ENCODE measurements at places on chromosomes 5 and 9. TPM values are rescaled to one million over a fixed set of nuclear protein-coding genes. Genes with fewer than 3 reads are reported as not detected.

Gene FGF18
- total RNA-seq: 0.05 TPM

Gene C5orf46
- total RNA-seq: 16.0 TPM

Gene EGFL7
- total RNA-seq: 33.6 TPM

Gene CCDC192
- not detected for total RNA-seq

Gene SPINK6
- not detected for total RNA-seq

Gene NUTM2G
- not detected for total RNA-seq

Gene RANBP3L
- total RNA-seq: 0.60 TPM
